Glutamatergic neuron (in vitro differentiated cells): ENCODE measurements at places on chromosomes 11 and 22.

DNA sequence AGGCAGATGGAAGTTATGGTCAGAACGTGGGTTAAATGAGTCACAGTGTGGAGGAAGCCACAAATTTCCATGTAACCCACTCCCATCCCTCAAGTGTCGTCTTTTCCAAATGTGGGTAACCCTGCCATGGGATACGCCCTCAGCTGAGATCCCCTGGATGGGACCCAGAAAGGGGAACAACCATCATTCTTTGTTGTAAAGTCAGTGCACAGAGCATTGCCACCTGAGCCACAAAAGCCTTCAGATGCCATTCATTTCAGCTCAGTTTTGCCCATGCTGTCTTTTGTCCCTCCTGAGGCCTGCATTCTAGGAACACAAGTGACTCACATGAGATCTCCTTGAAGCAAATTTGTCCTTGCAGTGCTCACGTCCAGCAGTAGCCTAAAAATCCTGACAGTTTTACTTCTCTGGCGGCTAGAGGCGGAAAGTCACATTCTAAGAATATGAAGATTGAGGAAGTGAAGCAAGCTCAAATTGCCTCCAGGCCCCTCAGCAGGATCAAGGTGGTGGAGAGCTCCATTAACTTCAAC is 30.6 kb downstream of the MMP13 start:
- no peak for DNase-seq

DNA sequence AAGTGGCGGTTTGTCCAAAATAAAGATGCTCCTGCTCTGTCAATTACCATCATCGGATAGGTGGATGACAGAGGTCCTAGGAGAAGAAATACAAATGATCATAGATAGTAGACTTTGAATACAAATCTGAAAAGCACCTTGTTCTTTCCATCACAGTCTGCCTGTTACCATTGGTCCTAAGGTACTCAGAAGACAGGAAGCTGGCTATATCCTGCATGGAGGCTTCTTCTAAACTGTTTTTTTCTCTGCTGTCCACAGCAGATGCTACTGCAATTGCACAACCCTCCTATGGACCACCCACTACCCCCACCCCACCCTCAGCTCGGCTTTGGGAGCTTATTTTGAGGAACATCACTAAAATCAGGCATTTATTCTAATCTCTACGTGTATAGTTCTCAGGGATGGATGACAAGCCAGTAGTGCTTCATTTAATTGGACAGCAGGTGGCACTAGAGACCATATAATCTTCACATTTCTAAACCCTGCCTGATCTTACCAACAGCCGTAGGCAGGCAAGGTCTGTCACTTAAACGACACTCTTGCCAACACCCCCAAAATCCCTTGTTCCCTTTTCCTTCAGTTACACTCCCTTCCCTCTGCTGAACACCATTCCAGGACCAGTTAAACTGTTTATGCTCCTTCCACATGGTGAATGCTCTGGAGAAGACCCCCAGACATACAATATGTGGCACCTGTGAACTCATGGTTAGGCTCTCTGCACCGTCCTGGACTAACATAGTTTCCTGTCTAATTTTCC is 6.6 kb upstream of the PTS start:
- DNase-seq, result no peak

DNA sequence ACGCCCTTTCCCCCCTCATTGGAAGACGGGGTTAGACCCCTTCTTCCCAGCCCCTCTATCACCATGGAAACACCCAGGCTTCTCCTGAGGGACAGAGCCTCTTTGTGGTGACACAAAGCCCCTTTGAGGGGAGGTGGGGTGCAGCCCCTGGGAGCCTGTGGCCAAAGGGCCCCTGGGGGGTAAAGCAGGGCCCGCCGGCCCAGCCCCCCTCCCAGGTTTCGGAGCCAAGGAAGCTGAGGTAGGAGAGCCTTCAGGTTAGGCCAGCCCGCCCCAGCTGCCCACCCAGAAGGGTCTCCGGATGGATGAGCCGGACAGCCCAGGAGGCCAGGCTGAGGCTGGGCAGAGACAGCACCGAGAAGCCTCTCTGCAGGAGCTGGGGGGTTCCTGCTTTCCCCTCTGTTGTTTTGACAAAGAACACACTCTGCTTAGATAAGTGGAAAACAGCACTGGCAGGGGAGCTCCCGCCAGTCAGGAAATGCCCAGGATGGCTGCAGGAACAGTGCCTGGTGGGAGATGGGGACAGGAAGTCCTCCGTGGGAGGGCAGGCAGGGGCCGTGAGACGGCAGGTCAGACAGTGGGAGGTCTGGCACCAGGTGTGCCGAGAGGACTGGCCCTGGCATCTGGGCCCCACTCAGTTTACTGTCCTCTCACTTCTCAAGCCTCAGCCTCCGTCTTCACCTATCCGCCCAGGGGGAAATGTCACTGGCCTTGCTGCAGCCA is 18.2 kb downstream of the ARVCF start:
- no peak for DNase-seq

DNA sequence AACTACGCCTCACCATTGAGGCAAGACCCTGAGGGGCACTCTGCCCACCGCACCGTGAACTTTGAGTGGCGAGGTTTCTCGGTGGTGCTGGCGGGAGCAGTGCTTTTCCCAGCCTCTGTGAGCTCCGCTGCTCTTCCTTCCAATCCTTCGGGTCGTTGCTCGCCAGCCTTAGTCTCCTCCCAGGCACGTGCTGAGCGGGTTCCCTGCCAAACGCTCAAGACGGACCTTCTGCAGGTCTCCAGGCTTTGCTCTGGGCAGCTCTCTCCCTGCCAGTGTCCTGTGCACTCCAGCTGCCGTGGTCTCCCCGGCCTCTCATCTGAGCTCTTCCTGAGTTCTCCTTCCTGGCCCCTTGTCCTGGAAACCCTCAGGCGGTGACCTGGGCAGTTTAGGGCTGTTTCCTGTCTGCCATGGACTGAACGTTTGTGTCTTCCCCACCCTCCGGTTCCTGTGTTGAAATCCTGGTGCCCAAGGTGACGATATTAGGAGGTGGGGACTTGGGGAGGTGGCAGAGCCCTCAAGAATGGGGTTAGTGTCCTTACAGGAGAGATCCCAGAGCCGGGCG is 11.2 kb upstream of the MUC6 start:
- no peak for DNase-seq

- DNase-seq, result no peak
Measured at GRCh38 chr11:75717608-75718418, at the start of gene MOGAT2. TSS of gene MOGAT2 (plus strand) at chr11:75717838. CDS start at chr11:75717889, 51 bp downstream.
